ENCODE measurements at places on chromosomes 4 and X. TPM values are rescaled to one million over a fixed set of nuclear protein-coding genes. Genes with fewer than 3 reads are reported as not detected.

The SPARCL1 gene
- 435 TPM for total RNA-seq

The PSAPL1 gene
- not detected for total RNA-seq

The HEPH gene
- 35.0 TPM for total RNA-seq

The FAM241A gene
- 7.7 TPM for total RNA-seq

The LGI2 gene
- total RNA-seq = 7.4 TPM

The GLOD5 gene
- not detected for total RNA-seq

The CPE gene
- 84.8 TPM for total RNA-seq

The ERVMER34-1 gene
- total RNA-seq = 1.2 TPM

The DSPP gene
- not detected for total RNA-seq

The TIMM17B gene
- total RNA-seq = 60.3 TPM

Data from left cardiac atrium (tissue), 4 donors.